ENCODE measurements at places on chromosomes 3 and 15. TPM values are rescaled to one million over a fixed set of nuclear protein-coding genes. Genes with fewer than 3 reads are reported as not detected.
A peak's percentile ranks its signal among the peaks of the same experiment; 100 is the strongest.

GRCh38 chr3:141015481-141015880 is 35.7 kb upstream of the SPSB4 start:
- H3K36me3 ChIP-seq: no peaks in the 10 kb centered on the region
- no peak for DNase-seq
- no peak overlapping the region for H3K27ac ChIP-seq
- H3K4me1 ChIP-seq: peaks cover 30% of the 10 kb centered on the region

- no peak overlapping the region for H3K4me3 ChIP-seq
- peaks cover 10% of the 10 kb centered on the region for H3K27me3 ChIP-seq
- no peak overlapping the region for H3K27ac ChIP-seq
- no peak for DNase-seq
- no peaks in the 10 kb centered on the region for H3K36me3 ChIP-seq
- peaks cover 2% of the 10 kb centered on the region for H3K4me1 ChIP-seq
Measured at GRCh38 chr3:160698599-160699195, 21.7 kb downstream of the ARL14 start.

DNA sequence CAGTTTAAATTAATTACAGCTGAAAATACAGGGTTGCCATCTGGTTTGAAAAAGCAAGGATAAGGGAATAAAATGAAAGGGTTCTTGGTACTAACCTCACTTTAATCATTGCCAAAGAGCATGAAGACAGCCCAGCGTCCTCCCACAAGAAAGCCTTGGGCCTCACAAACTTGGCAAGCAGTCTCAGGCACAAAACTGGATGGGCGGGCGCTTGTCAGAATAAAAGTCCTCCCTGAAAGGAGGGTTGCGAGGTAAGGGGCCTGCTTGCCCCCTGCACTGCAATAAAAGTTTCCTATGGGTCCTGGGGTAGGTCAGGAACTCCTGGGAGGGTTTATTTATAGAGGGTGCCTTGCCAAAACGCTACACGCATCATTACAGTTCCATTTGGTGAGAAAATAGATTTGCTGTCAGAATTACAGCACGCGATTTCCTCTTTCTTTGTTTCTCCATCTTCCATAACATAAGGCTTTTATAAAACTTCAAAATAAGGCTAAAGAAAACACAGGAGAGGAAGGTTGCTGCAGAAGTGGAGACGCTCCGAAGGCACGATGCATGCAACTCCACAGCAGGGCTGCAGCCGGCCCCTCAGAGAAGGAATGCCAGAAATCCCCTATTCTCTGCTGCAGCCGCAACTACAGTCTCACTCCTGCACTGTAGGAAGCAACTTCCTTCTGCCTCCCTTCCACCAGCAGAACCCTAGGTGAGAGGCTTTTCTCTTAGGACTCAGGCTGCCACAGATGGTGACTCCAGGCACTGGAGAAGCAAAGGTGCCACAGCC is 61.3 kb downstream of the VGLL4 start:
- peak overlapping the region; percentile 68 for H3K4me3 ChIP-seq
- peaks cover 22% of the 10 kb centered on the region for H3K4me1 ChIP-seq
- no peaks in the 10 kb centered on the region for H3K27me3 ChIP-seq
- peaks cover 6% of the 10 kb centered on the region for H3K36me3 ChIP-seq
- H3K27ac ChIP-seq: peak overlapping the region; percentile 57

DNA sequence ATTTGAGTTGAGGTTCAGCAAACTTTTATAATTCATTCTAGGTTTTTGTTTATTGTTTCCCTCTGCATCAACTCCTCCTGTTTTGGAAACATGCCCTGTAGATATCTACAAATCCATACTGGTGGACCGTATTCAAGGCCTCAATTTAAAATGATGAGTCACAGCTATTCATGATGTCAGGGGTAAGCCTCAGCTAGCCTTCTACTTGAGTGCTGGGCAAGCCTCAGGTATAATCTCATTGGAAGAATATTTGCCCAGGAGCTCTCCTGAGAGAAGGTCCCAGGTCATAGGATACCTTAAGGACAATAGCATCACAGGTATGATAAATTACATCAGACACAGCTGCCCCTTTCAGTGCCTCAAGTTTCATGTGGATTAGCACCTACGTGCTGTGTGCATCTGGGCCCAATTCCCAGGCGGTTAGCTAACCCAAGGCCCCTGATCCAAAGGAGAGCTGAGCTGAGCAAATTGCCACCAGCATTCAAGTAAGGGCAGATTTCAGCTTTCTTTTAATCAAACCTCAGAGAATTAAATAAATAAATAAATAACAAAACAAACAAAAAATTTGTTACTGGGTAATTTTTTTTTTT is 87.5 kb downstream of the KCNMB2 start:
- peaks cover 3% of the 10 kb centered on the region for H3K27me3 ChIP-seq
- DNase-seq: no peak
- H3K4me1 ChIP-seq: no peaks in the 10 kb centered on the region

GRCh38 chr3:69439643-69440270 is 53.9 kb upstream of the FRMD4B start:
- DNase-seq: no peak
- no peak overlapping the region for H3K4me3 ChIP-seq
- no peaks in the 10 kb centered on the region for H3K4me1 ChIP-seq
- no peak overlapping the region for H3K27ac ChIP-seq
- no peaks in the 10 kb centered on the region for H3K36me3 ChIP-seq
- H3K27me3 ChIP-seq: peaks cover 6% of the 10 kb centered on the region

GRCh38 chr3:66469220-66469640 is 31.6 kb downstream of the LRIG1 start:
- H3K36me3 ChIP-seq: peaks cover 2% of the 10 kb centered on the region
- H3K27ac ChIP-seq: no peak overlapping the region
- H3K27me3 ChIP-seq: peaks cover 5% of the 10 kb centered on the region
- H3K4me1 ChIP-seq: peaks cover 25% of the 10 kb centered on the region

GRCh38 chr3:56980798-56981390 is 79.6 kb upstream of the SPATA12 start:
- DNase-seq: no peak
- H3K4me1 ChIP-seq: peaks cover 27% of the 10 kb centered on the region
- H3K4me3 ChIP-seq: no peak overlapping the region
- no peaks in the 10 kb centered on the region for H3K27me3 ChIP-seq
- no peaks in the 10 kb centered on the region for H3K36me3 ChIP-seq

Gene CPEB1
- 0.74 TPM for total RNA-seq

Gene ANKUB1
- not detected for total RNA-seq
